SK-N-DZ (cell line): ENCODE measurements at places on chromosomes 5 and 9.

DNA sequence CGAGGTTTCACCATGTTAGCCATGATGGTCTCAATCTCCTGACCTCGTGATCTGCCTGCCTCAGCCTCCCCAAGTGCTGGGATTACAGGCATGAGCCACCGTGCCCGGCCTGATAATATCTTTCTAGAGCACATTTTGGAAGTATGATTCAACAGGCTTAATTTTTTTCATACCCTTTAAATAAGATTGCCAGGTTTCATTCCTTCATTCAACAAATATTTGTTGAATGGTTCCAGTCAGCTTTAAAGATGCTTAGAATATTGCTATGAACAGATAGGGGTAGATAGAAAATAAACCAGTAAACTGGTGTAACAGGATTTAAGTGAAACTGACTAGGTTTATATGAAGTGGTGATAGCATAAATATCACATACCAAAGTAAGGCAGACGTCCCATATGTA is 41.3 kb downstream of the DMXL1 start:
- no peak for DNase-seq

- DNase-seq, result no peak
These were observed 311.4 kb upstream of the MSX2 start for GRCh38 chr5:174412941-174413340.

GRCh38 chr5:74040811-74041491 is 415.0 kb downstream of the ARHGEF28 start:
- no peak for DNase-seq

GRCh38 chr5:59416026-59416425 is 477.5 kb downstream of the PDE4D start:
- no peak for DNase-seq

- DNase-seq, result no peak
These were observed 144.9 kb upstream of the POU5F2 start for GRCh38 chr5:93886098-93886806.

DNA sequence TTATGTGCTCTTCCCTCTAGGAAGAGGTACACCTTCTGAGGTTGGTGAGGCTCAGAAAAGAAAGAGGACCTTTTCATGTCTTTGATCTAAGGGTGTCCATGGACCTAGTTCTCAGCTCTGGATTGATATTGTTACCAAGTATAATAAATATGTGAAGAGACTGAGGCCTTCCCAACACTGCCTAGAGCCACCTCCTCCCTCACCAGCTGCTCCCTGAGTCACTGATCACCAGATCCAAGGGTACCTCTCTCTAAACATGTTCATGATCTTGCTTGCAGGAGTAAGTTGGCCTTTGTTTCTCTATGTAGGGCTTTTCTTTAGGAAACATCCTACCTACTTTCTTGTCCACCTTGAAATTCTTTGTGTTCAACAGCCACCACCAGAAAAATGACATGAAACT is 218.8 kb upstream of the ADRA1B start:
- DNase-seq, result no peak

DNA sequence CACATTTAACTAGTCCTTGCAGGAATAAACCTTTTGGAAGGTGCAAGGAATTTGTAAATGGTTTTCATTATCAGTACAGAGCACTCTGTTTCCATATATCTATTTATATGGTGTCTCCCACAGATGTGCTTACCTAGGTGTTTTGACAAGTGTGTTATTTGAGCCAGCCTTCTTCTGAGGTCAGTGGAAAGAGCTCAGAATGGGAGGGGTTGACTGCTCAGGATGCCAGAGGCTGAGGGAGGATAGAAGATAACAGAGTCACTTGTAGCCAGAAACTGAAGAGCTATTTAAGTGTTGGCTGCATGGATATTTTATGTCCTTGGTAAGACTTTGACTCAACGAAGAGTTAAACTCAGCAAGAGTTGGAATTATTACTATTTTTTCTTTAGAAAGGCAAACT is 5.0 kb downstream of the CMYA5 start:
- DNase-seq, result no peak

DNA sequence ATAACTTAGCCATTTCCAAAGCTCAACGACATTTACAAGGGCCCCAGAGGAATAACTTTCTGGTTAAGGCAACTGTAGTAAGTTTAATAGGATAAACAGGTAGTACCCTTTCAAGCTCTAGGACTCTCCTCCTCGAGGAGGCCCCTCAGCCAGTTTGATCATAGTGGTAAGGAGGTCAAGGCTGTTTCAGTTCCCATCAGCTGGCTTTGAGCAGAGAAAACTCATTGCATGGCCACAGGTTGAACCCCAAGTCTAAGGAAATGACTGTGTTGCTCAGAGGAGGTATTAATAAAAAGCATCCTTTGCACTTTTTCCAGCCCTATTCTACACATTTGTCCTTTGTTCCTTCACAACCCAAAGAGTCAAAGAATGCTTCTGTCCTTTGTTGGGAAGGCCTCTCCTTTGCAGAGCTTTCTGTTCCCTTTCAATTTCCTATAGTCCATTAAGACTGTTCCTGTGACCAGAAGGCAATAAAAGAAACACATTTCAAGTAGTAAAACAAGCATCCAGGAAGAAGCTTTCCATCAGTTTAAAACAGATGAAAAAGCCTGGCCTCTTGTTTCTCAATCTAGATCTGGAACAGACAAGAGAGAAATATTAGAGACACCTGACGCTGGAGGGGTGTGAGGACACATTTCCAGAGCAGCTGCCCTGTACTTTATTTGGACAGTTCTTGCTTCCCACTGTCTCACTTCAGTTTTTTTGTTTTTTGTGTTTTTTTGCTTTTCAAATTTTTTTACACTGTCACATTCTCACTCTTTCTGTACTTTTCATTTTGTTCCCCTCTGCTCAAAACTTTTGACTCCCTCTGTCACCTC is 54.1 kb downstream of the PRRC1 start:
- no peak for DNase-seq

DNA sequence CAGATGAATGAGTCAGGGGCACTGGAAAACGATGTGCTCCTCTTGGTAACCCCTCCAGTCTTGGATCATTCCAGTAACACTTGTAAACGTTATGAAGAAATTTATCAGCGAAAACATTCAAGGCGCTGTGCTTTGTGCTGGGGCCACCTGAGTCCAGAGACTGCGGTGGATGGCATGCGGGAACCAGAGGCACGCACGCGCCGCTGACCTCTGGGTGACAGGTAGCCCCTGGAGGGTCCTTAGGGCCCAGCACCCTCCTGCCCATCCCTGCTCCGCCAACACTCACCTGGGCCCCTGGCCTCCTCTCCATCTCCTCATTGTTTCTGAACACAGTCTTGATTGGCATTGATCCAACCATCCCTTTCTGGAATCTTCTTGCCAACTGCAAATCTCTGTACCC is 86.9 kb downstream of the DAP start:
- no peak for DNase-seq

GRCh38 chr5:103391659-103392058 is 133.1 kb downstream of the MACIR start:
- no peak for DNase-seq

- peak; percentile 23 for DNase-seq
These were observed 353.2 kb downstream of the PRR16 start for GRCh38 chr5:120817044-120817985.

DNA sequence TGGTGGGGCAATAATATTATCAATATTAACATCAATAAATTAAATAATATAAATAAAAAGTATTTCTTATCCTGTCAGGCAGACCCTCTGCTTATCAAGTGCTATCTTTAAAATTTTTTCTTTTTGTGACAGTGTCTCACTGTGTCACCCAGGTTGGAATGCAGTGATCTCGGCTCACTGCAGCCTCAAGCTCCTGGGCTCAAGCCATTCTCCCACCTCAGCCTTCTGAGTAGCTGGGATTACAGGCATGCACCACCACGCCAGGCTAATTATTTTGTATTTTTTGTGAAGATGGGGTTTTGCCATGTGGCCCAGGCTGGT is 53.2 kb downstream of the NDST1 start:
- no peak for DNase-seq

GRCh38 chr9:131559421-131560000 is 14.2 kb downstream of the PRRT1B start:
- no peak for DNase-seq

DNA sequence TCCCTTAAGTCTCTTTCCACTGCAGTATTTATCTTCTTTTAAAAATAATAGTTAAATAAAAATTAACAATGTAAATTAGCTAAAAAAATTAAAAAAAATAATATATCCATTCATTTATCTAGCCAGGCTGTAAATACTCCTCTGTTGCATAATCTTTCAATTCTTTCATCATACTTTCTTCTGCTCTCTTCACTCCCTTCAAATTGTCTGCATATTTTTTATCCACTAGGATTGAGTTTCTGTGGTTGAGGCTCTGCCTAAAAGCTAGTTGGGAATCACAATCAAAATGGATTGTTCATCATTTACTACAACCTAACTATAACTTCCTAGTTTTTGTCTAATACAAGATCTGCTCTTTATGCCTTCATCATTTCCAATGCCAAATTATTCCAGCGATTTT is 182.2 kb downstream of the PDE4D start:
- DNase-seq, result no peak

DNA sequence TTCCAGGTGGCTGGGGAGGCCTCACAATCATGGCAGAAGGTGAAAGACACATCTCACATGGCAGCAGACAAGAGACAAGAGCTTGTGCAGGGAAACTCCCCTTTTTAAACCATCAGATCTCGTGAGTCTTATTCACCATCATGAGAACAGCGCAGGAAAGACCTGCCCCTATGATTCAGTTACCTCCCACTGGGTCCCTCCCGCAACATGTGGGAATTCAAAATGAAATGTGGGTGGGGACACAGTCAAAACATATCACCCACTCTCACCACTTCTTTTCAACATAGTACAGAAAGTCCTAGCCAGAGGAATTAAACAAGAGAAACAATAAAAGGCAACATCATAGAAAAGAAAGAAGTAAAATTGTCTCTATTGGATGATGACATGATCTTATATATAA is 223.4 kb upstream of the SLC24A2 start:
- no peak for DNase-seq

- no peak for DNase-seq
These were observed 8.7 kb upstream of the SPARC start for GRCh38 chr5:151695464-151695863.

- no peak for DNase-seq
These were observed 80.4 kb downstream of the DCP2 start for GRCh38 chr5:113056988-113057387.

DNA sequence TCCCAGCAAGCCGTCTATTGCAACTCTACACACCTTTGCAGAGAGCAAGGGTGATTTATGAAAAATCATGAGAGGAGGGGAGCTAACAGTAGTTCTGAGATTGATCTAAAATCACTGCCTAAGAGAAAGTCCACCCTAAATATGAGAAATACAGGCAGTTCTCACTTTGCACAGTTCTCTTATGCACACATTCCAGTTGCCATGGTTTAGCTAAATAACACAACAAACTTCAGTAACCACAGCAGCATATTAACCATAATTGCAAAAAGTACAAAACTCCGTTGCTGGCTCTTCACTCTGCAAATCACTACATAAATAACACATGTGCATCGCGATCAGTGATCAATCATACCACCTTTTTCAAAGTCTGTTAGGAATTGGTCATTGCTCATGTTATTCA is 31.1 kb downstream of the PGGT1B start:
- DNase-seq, result no peak

DNA sequence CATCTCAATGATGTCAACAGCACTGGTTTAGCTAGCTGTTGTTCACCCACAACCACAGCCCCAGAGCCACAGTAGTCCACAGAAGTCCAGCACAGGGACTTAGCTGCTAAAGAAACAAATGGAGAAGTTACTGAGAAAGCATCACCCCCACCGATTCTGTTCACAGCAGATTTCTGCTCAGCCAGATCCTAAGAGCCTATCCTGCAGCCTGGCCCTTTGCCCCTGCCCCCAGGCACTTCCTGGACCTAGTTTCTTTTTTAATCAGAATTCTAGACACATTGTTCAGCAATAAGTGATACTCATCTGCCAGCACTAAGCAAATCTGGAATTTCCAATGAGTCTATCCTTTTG is 7.4 kb downstream of the B4GALT1 start:
- DNase-seq, result no peak

DNA sequence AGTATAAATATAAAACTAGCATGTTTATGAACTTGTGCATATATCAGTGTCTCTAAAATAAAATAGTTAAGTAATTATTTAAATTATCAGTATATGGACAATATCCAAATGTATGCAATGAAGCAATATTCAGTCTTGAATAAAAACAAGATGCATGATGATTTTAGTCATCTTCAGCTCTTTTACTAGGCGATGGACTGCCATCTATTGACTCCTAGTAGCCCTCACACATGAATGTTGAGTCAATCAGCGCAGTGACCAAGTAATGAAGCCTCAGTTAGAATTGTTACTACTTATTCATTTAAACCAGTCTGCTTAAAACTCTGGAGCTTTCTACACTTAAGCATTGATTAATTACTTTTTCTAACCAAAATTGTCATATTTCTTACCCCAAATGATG is 92.9 kb upstream of the GRHPR start:
- DNase-seq, result peak; percentile 21

DNA sequence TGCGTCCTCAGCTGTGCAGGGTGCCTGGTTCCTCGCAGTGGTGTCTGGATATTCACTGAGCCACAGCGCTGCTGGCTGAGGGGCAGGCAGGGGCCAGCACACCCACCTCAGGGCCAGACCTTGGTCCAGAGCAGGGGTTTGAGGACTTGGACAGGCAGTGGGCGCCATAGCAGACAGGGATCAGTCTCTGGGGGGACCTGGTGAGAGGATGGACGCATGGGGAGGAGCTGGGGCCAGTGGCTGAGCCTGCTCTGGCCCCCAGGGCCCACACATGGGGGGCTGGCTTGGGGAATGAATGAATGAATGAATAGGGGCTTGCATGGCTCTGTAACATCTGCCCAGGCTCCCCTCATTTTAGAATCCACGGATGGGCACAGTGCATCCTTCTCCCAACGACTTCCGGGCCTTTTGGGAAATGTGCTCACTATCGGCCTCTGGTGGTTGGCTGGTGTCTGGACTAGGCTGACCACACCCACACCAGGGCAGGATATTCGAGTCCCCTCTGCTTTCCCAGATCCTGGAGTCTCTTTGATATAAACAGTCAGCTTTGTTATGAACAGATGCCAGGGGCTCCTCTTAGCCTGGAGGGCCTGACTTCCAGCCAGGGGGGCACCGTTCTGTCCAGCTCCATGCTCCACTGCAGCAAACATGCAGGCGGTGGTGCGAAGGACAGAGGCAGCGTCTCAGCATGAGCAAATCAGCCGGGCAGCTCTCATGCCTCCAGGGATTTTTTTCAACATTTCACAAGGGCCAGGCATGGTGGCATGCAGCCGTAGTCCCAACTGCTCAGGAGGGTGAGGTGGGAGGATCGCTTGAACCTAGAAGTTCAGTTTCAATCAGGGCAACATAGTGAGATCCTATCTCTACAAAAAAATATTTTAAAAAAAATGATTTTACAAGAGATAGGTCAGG is 62.6 kb downstream of the NEK6 start:
- peak; percentile 69 for DNase-seq
